Cardiac muscle cell (in vitro differentiated cells and primary cell): ENCODE measurements at places on chromosomes 2 and 18.

GRCh38 chr2:210818473-210818872, 262.1 kb downstream of the CPS1 start:
- no peak for DNase-seq

DNA sequence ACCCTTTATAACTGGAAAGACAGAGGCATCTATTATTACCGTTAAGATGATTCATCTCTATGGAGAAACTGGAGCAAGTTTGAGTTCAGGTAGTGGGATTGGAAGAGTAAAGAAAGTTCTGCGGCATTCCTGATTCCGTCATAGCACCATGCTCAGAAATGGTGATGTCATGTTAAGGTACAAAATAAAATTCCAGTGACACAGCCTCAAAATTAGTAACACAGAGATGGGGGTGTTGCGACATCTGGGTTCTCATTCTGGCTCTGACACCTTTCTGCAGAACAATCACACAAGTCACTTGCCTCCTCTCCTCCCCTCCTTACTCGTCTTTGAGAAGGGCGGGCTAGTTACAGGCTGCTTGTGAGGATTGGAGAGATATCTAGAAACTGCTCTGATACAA, 105.7 kb downstream of the DPP10 start:
- DNase-seq: no peak

GRCh38 chr18:49899657-49900330, 86.5 kb upstream of the ACAA2 start:
- no peak for DNase-seq

DNA sequence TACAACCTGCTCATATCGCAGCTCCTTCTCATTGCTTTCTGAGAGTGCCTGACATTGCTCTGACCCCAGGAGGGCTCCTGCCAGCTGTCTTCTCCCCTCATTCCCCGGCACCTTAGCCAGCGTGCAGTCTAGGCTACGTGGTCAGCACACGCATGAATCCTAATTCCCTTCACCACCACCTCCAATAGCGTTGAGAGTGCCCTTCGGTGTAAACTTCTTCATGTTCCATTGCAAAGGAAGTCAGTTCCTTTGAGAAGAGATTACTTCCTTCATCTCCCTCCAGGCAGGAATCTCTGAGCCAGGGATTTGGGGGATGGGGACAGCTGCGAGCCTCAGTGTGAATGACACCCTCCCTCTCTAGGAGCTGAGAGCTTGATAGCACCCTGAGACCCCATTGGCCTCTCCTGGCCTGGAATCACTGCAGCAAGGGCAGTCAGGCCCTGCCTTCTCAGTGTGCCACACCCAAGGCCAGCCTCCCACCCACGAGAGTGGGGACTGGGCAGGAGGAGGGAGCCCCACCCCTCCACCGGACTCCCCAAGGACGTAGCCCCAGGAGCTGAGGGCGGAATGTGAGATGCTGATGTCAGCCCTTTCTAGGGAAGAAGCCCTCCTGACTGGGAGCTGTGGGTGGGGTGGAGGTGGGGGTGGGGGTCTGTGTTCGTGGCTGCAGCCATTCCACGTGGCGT, 53.4 kb downstream of the SLC66A2 start:
- DNase-seq: no peak

DNA sequence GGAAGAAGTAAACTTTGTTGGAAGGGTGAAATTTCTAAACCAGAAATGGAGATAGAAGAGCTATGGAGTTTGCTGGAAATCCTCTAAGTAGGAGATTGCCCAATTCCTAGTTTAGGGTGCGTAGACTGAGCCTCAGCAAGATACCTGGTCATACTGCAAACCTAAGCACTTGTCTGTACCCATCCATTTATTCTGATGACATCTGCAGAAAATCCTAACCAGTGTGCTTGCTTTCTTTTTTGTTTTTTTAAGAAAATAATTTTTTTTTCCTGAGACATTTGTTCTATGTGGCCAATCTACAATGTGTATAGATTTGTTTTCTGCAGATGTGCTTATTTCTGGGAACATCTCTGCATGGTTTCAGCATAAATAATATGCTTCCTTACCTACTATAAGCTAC, 144.7 kb downstream of the LYPD6B start:
- DNase-seq: no peak
